PC-3 (cell line): ENCODE measurements at places on chromosomes 5 and 9.
A peak's percentile ranks its signal among the peaks of the same experiment; 100 is the strongest.

DNA sequence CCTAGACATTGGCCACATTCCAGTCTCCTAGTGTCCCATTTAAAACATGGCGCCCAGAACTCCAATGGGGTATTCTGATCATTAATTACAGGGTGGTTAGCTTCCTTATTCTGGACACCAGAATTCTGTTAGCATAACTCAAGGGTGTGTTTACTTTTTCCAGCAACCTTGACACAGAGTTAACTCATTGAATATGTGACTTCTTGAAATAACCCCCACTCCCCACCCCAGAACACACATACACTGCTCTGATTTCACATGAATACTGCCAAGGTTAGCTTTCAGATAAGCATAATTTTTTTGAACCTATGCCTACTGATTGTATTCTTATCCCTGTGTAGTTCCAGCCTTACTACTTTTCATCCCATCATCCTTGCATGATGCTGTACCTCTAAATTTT, 151.1 kb downstream of the SMARCA2 start:
- DNase-seq: no peak

GRCh38 chr5:80217667-80218066, 38.2 kb downstream of the SERINC5 start:
- no peak for DNase-seq

DNA sequence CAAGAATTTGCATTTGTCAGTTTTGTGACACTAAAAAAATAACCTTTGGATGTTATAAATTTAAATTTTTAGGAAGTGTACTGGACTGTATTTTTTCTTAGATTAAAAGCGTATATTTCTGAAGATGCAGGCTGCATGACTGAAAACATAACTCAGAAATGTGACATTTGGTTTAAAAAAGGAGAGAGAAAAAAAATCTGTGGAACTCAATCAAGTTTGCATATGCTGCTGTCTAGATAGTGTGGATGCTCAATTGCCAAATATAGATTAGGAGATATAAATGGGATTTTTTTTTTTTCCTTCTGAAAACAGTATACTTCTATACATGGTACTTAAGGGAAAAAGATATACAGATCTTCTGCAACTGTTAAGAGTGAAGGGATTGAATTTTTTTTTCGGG, 402.3 kb downstream of the TAF11L14 start:
- DNase-seq: no peak

- peak; percentile 69 for DNase-seq
These were observed 76.9 kb upstream of the NFIL3 start for GRCh38 chr9:91500509-91501014.

- no peak for DNase-seq
These were observed 66.2 kb downstream of the FOXD1 start for GRCh38 chr5:73382401-73382740.

- no peak for DNase-seq
These were observed 138.6 kb upstream of the TNFAIP8 start for GRCh38 chr5:119217183-119217582.

DNA sequence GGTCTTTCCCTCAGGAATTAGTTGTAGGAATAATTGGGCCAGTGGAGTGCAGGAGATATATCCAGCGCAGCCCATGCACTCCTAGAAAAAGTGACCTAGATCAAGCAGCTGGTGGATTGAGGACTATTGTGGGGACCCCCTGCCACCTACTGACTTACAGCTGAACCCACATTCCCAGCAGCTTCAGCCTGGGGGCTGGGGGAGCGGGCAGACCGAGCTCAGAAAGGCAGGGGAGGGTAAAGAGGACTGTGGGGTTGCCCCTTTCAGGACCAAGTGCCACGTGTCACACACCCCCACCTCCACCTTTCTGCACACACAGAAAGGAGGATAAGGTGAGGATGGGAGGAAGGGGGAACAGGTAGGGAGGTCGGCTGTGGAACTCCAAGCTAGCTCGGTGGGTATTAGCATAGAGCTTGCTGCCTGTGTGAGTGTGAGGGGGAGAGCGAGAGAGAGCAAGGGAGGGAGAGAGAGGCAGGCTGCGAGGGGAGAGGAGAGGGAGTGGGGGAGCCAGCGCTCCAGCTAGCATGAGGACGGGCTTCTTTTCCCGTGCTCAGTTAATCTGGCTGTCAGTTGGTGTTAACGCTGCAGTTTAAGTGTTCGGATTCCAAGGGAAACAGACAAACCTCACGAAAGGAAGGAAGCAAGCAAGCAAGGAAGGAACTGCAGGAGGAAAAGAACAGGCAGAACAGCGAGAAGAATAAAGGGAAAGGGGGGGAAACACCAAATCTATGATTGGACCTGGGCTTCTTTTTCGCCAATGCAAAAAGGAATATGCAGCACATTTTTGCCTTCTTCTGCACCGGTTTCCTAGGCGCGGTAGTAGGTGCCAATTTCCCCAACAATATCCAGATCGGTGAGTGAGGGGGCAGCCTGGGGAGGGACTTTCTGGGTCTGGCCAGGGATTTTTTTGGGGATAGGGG, at the start of gene GRIA1:
Gene GRIA1, plus strand, starts transcription at position 553 of the 920 bp plus-strand sequence.
- no peak for DNase-seq

- DNase-seq: no peak
These were observed 599 bp upstream of the MOCS2 start for GRCh38 chr5:53110156-53110555.
